PC-9 (cell line): ENCODE measurements at places on chromosomes 2 and 18.

GRCh38 chr2:207129821-207130220, 35.9 kb downstream of the KLF7 start:
- DNase-seq: no peak

- peak; percentile 39 for DNase-seq
Observed at GRCh38 chr2:232113821-232114220, 152.3 kb downstream of the DIS3L2 start.

- DNase-seq: peak; percentile 39
Observed at GRCh38 chr2:29022679-29023078, 41.6 kb downstream of the TOGARAM2 start.

- DNase-seq: no peak
Observed at GRCh38 chr2:110682267-110682666, 4.4 kb upstream of the BUB1 start.

GRCh38 chr18:12839526-12840196, 44.4 kb downstream of the PTPN2 start:
- no peak for DNase-seq
